Spinal cord (tissue), 10 donors: ENCODE measurements at places on chromosomes 13 and 19.

- no peaks in the 10 kb centered on the region for H3K27me3 ChIP-seq
- peak overlapping the region; percentile 25 for H3K27ac ChIP-seq
- no peak for DNase-seq
- H3K4me1 ChIP-seq = peaks cover 58% of the 10 kb centered on the region
- H3K4me3 ChIP-seq = no peak overlapping the region
Measured at GRCh38 chr13:113836768-113837559, 26.9 kb downstream of the GAS6 start.

DNA sequence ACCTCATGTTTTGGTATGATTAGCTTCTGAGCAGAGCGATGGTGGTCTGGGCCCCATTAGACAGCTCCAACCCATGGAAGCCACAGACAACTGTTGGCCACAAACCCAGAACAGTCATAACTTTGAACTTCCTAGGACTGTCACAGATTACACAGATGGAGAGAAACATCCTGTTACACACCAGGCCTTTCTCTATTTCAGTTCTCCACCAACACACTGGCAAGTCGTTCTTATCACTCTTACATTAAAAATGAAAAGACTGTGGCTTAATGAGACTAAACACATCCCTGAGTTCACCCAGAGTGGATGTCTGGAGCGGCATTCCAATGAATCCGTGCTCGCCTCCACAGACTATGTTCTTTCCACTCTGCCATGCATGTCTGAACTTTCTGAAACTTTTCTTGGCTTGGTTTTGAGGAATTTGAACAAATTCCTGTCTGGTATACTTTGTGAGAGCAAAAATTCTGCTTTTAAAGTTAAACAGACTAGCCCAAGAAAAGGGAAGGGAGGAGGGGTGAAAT is 109.1 kb downstream of the NALCN start:
- no peak overlapping the region for H3K27ac ChIP-seq
- DNase-seq = no peak
- H3K4me1 ChIP-seq = no peaks in the 10 kb centered on the region
- no peak overlapping the region for H3K4me3 ChIP-seq

- H3K36me3 ChIP-seq = no peaks in the 10 kb centered on the region
- H3K4me3 ChIP-seq = no peak overlapping the region
- H3K27me3 ChIP-seq = no peaks in the 10 kb centered on the region
- no peak overlapping the region for H3K27ac ChIP-seq
- peaks cover 3% of the 10 kb centered on the region for H3K4me1 ChIP-seq
Measured at GRCh38 chr13:25727250-25727649, 324.6 kb downstream of the SHISA2 start.

GRCh38 chr19:52948025-52948770 is 14.5 kb downstream of the ZNF816 start:
- no peaks in the 10 kb centered on the region for H3K36me3 ChIP-seq
- no peak overlapping the region for H3K4me3 ChIP-seq
- peaks cover 6% of the 10 kb centered on the region for H3K27me3 ChIP-seq
- H3K27ac ChIP-seq = no peak overlapping the region
- no peak for DNase-seq

DNA sequence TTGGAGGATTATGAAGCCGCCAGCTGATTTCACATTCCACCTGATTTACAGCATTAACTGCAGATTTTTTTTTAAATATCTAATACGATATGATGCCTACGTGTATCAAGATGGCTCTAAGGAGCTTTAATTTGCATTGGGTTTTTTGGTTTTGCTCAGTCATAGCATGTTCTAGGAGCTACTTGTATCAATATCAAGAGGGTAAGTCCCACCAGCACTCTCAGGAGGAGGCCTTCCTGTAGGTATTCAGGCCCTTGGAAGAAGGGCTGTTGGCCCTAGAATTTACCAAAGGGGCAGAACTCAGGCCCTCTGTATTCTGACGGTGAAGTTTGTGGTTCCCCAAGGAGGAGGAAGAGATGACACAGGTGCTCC is 97.2 kb upstream of the IPO5 start:
- no peak for DNase-seq
- H3K4me1 ChIP-seq = peaks cover 6% of the 10 kb centered on the region
- no peak overlapping the region for H3K27ac ChIP-seq
- H3K4me3 ChIP-seq = no peak overlapping the region

DNA sequence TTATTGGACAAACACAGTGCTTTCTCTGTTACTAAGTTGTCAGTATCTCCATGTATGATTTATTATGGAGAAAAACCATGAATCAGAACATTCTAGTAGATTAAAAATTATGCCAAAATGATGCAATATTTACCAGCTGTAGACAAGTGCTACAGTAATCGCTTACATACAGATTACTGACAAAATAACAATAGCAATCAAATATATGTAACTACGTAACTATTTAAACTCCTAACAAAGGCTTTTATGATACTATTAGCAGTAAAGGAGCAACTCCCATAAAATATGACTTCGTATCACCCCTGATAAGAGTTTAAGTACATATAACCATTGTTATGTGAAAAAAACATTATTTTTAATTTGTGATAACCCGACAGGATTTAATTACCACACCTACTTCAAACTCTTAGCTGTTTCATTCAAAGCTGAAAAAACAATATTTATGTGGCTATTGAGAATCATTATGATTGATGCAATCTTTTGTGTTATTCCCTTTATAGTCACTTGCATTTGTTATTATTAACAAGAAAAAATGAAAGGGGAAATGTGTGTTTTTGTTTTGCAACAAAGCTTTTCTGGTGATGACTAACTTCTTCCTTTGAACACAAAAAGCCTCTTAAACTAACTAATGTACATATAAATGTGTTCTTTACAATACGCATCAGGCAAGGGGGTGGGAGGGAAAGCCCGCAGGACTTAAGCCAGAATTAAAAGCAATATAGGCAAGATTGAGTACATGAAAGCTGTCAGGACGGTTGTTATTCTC is 147.4 kb downstream of the ABCC4 start:
- H3K27ac ChIP-seq = no peak overlapping the region
- no peaks in the 10 kb centered on the region for H3K27me3 ChIP-seq
- no peak for DNase-seq
- no peaks in the 10 kb centered on the region for H3K36me3 ChIP-seq
- no peaks in the 10 kb centered on the region for H3K4me1 ChIP-seq
